CD4-positive, alpha-beta T cell treated with Interleukin-15 for 1 hour (primary cell): ENCODE measurements at places on chromosomes 6 and 20.
A peak's percentile ranks its signal among the peaks of the same experiment; 100 is the strongest.

DNA sequence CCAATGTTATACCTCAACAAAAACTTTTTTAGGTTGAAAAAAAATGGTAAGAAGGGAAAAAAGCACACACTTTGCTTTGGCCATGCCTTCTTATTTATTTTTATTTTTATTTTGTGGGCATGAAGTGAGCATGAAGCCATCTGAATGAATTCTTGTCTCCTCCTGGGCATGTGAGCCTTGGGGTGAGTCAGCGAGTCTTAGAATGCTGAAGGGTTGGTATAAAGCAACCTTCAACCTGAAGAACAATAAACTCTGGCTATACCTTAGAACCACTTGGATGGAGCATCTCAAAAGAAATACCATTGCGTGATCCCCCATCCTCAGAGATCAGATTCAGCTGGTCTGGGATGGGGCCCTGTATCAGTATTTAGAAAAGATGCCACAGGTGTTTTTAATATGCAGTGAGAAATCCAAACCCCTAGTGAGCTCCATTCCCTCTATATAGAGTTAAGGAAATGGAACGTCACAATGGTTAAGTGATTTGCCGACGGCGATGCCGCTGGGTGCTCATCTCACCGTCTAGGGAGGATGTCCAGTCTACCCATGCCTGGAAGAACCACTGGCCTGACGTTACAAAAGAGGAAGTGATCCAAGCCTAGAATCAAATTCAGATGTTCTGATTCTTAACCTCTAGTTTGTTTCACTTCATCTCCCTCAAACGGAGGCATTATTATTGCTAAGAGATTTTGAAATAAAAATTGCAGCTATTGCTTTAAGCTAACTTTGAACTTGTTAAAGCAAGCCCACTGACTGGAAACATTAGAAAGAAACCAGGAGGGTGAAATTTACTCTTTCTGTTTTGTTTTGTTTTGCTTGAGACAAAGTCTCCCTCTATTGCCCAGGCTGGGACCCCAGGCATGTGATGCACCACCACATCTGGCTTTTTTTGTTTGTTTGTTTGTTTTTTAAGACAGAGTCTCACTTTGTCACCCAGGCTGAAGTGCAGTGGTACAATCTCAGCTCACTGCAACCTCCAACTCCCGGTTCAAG lies 67.1 kb downstream of the EDN1 start:
- DNase-seq, result peak; percentile 33

- no peak for DNase-seq
These were observed 38.1 kb downstream of the IRF4 start for GRCh38 chr6:429515-430121.

- no peak for DNase-seq
These were observed 51.4 kb upstream of the IER3 start for GRCh38 chr6:30795549-30796293.

GRCh38 chr6:5053038-5053437 lies 32.1 kb upstream of the PPP1R3G start:
- no peak for DNase-seq

- no peak for DNase-seq
These were observed 31.2 kb downstream of the ZHX3 start for GRCh38 chr20:41286240-41286851.

DNA sequence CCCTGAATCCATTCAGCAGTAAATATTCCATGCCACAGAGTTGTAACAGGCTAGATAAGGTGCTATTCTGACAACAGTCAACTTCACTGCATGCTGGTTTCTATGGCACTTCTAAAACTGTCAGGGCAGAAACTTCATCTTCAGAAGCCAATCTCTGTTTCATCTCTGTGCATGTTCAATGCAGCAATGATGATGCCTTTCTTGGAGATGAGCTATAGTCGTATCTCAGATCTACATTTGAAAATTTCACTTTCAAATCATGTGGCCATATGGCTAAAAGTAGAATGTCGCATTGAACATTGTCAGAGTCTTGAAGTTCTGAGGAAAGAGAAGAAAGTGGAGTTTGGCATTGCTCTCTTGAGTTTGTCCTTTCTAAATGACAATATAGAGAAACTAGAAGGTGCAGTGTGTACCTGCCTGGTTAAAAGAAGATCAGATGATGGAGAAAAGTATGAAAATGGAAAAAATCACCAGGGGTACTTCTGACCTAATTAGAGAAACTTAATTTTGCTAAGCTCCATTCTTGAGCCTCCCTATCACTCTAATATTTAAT lies 49.0 kb upstream of the VSTM2L start:
- DNase-seq, result no peak

DNA sequence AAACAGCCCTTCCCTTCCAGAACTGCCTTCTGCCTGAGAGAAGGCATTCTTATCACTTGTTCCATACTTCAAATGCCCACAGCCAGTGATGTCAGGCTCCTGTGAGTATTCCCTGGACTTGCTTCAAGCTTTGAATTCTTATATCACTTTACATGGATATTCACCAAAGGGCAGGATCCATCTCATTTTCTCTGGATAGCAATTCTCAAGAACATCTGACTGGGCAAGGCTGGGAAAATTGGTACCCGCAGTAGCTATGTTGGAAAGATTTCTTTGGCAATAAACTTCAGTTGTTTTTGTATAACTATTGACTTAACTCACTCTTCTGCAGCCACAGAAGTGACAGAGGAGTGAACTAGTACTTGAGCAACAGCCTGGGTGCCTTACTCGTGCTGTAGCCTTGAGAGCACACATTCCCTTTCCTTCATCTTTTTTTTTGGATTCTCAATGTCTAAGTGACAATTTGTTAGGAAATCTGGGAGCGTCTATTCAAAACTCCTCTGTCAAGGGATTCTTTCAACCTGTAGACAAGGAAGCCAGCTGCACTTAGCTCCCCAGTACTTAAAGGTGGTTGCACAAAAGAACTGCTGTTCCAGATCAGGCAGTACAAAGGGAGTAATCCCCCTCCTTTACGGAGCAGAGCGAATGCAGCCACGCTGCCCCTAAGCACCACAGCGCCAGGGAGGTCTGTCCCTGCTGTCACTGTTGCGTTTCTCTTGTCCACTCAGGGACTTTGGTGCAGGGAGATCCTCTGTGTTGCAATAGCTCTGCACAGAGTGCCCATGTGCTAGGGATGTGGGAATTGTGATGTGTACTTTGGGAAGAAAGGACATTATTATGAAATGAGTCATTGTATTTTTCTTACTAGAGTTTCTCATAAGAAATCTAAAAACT lies 69.6 kb downstream of the JAG1 start:
- no peak for DNase-seq

DNA sequence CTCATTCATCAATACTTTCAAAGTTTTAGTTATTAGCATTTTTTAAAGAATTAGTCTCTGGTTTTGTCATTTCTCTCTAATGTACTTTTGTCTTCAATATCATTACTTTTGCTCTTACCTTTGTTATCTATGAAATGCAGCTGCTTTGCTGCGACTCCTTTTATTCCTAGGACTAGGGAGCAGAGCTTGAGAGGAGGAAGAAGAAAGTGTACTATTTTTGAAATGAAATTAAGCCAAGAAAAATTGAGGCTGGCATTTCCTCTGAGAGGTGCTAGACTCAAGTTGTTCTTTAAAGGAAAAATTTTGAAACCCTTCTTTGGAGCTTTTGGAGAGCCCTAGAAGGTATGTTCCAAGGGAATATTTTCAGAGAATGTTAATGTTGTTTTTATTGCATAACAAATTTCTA lies 48.3 kb upstream of the MRAP2 start:
- no peak for DNase-seq

GRCh38 chr20:54479138-54479906 lies 3.9 kb downstream of the DOK5 start:
- DNase-seq, result no peak

DNA sequence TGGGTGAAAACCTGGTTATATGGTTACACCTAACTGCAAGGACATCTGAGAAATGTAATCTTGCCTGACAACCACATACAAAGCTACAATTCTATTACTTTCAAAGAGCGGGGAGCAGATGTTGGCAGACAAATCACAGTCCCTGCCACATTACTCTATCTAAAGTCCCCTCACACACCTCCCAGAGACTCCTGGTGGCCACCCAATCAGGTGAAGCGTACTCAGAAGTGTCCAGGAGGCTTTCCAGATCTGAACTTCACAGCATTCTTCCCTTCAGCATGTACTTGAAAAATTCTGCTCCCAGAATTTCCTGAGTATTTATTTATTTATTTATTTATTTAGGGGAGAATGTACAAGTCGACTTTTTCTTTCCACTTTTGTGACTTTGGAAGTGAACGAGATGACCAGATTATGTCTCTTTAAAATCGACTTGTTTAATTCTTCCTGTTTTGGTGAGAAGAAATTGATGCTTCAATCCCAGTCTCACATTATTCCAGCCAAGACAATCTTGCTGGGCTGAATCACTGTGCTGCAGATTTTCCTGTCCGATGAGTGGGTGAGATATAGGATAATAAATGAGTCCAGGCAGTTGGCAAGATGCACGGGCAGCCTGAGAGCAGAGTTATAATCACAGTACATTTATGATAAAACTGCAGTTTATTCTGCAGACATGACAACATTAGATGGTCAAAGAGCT lies 46.9 kb upstream of the POPDC3 start:
- DNase-seq, result no peak

GRCh38 chr20:48158014-48158413 lies 372.7 kb upstream of the SULF2 start:
- DNase-seq, result no peak

DNA sequence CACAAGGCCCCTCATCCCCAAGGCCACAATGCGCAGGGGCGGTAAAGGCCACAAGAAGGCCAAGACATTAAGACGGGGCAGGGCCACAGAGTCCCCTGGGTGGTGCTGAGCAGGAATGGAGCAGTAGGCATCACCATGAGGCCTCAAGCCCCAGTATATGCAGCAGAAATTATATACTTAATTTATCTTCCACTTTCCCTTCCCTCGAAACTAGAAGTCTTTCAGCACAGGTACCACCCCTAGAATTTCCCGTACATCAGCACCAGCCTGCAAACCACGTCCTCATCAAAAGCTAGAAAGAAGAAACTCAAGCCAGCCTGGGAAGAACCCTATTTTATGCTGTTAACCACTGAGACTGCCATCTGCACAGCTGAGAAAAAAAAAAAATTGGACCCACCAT lies 89.4 kb downstream of the PLG start:
- DNase-seq, result no peak

DNA sequence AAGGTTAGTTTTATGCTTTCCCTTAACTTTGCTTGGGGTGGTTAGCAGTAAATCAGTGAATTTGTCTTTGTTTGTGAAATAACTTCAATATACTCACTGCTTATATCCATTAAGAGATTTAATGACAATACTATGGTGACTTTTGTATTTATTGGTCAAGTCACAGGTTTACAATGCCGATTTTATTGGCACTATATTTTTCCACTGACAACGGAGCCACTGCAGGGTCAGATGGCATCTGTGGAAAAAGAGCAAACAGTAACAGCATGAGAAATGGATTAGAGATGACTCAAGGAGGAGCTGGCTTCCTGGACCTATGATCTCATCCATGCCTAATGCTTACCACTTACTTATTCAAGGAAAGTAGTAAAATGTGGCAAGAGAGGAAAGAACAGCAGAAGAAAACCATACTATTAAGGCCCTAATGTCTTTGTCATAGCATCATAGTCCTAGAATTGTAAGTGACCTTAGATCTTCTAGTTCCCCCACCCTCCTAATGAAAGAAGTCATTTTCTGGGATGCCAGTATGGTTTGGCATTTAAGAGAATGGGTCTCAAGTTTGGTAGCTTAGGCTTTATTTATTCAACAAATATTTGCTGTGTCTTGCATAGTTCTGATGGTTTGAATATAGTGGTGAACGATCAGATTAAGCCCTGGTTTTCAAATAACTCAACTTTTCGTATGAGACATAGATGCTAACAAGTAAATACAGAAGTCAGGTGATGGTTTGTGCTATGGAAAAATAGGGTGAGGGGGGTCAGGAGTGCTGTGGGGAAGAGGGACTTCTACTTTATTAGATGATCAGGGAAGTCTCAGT lies 18.5 kb downstream of the RNF144B start:
- DNase-seq, result no peak

GRCh38 chr6:33856655-33857054 lies 52.9 kb upstream of the MLN start:
- peak; percentile 72 for DNase-seq

DNA sequence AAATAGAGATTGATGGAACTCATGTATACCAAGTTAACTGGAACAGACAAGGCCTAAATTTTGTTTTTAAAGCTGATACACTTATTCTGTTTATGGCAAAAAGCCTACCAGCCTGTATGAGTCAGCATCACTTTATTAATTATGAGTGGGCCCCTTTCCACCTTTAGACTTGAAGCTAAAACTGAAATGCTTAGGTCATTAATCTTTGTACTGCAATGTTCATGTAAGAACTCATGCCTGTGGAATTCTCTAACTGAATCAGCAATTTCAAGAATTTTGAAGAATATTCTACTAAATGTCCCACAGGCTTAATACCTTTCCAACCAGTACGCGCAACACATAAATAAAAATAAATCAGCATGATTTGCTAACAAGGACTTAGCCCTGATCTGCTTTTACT lies 140.2 kb upstream of the PHACTR1 start:
- no peak for DNase-seq

GRCh38 chr6:7108196-7108963 lies 619 bp downstream of the RREB1 start:
- peak; percentile 21 for DNase-seq

DNA sequence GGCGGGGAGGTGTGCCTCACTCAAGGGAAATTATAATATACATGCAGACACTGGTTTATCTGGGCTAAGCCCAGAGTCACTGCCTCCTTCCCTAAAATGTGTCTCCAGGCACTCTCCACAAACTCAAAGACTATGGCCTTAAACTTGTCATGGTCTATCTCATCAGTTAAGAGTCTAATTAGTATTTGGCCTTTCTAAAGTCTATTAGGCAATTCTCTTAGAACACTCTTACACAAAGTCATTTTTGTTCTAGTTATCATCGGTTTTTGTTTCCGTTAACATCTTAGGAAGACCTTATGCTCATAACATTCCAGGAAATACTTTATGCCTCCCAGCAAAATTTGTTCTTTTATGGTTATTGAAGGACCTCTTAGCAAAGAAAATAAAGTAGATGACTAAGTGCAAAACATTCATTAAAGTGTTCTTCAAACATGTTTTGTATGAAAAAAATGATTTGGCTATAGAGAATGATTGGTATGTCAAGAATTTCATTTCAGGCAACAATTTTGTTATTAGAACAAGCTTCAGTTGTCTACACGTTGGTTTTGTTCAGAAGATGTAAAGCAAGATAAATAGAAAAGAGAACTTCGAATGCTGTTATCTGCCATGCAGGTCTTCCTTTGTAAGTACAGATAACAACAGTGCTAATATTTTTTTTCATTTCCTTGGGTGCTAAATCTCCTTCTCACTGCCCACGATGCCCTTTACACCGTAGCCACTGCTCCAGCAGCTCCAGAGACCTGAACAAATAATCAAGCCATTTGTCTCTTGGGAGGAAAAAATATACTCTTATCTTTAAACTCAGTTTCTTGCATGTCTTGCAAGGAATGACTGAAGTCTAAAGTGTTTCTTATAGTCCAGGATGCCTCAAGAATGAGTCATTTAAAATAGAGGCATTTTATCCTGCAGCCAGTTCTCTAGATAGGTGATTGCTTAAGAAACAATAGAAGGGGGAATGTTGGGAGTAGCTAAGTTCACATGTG lies 170.4 kb downstream of the HTR1B start:
- no peak for DNase-seq

- DNase-seq, result no peak
These were observed 26.0 kb upstream of the SYNJ2 start for GRCh38 chr6:157955675-157956074.

- no peak for DNase-seq
These were observed 33.0 kb downstream of the CARMIL1 start for GRCh38 chr6:25312034-25312620.
